ENCODE measurements at places on chromosomes 3 and 15. TPM values are rescaled to one million over a fixed set of nuclear protein-coding genes. Genes with fewer than 3 reads are reported as not detected.

GRCh38 chr3:174215456-174215855 lies 643.7 kb upstream of the NAALADL2 start:
- no peak for DNase-seq
- no peak overlapping the region for H3K27ac ChIP-seq
- H3K36me3 ChIP-seq, result no peaks in the 10 kb centered on the region

DNA sequence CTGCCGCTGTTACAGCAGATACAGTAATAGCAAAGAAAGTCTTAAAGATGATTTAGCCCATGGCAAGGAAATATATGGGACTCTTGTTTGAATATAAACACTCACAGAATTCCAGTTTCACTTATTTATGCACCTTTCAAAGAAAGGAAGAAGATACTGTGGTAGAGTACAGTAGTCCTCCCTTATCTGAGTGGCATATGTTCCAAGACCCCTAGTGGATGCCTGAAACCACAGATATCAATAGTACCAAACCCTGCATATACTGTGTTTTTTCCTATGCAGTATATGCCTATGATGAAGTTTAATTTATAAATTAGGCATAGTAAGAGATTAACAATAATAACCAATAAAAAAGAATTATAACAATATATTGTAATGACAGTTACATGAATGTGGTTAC lies 8.2 kb downstream of the MAP2K1 start:
- H3K36me3 ChIP-seq, result no peaks in the 10 kb centered on the region
- H3K27ac ChIP-seq, result no peak overlapping the region
- DNase-seq, result no peak

DNA sequence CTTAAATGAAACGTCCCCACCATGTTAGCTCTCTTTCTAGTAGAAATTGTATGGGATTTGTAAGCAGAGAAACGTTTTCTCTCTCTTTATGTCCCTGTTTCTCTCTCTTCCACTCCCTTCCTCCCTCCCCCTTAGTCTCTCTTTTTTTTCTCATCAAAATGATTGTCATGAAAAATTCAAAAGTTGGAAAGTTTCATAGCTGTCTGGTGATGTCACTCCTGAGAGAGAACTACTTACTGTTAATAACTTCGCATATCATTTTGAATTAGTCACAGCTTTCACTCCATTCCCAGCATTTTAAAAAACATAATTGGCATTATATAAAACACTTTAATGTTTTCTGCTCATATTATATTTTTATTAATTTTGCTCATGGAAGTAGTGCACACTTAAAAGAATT lies 331.1 kb downstream of the C3orf38 start:
- H3K27ac ChIP-seq, result no peak overlapping the region
- DNase-seq, result no peak
- no peaks in the 10 kb centered on the region for H3K4me1 ChIP-seq
- no peaks in the 10 kb centered on the region for H3K27me3 ChIP-seq

GRCh38 chr15:61835496-61836106 lies 224.6 kb downstream of the VPS13C start:
- H3K4me1 ChIP-seq, result peaks cover 3% of the 10 kb centered on the region
- H3K36me3 ChIP-seq, result no peaks in the 10 kb centered on the region
- H3K27me3 ChIP-seq, result no peaks in the 10 kb centered on the region
- DNase-seq, result peak; percentile 47
- H3K27ac ChIP-seq, result no peak overlapping the region

Gene DPPA4
- not detected for total RNA-seq

DNA sequence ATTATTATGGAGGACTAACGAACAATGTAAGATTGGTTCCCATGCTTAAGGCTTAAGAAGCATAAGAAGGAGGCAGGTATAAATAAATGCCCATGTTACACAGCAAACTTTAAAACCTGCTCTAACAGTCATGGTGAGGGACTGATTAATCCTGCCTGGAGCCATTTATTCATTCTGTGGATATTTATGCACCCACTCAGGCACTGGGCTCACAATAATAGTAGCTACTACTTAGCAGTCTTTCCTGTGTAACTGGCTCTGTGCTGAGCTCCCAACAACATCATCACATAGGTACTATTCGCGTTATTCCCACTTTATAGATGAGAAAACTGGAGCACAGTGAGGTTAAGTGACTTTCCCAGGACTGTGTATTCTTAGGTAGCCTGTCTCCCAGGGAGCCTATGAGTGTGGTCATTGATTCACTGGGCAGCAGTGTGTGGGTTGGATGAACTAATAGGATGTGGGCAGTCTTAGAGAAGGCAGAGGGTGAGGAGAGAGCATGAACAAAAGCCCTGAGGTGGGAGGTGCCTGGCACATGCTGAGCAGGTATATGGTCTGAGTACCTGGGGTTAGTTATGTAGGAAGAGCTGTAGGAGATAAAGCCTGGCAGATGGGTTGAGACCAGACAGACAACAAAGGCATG lies 44.1 kb upstream of the UMPS start:
- H3K4me3 ChIP-seq, result no peak overlapping the region
- H3K27me3 ChIP-seq, result no peaks in the 10 kb centered on the region
- no peak overlapping the region for H3K27ac ChIP-seq
- no peak for DNase-seq
- H3K4me1 ChIP-seq, result peaks cover 3% of the 10 kb centered on the region

DNA sequence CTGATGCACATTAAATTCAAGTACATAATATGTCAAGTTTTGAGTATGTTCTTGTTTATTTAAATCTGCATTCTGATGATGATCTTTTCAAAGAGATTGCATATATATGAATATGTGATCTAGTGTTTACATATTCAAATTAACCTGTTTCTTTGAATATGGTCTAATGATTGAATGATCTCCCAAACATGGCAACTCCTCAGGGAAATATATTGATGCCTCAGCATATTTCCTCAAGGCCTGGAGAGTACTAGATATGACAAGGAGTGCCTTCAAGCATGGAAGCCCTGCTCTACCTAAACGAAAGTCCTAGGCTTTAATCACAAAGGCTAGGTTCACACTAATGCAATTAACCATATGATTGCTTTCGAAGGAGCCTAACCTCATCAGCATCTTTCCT lies 532.8 kb downstream of the ZIC1 start:
- H3K27me3 ChIP-seq, result no peaks in the 10 kb centered on the region
- no peaks in the 10 kb centered on the region for H3K4me1 ChIP-seq
- H3K36me3 ChIP-seq, result no peaks in the 10 kb centered on the region
- no peak for DNase-seq
- no peak overlapping the region for H3K4me3 ChIP-seq

GRCh38 chr3:150077107-150077506 lies 106.4 kb upstream of the PFN2 start:
- H3K4me3 ChIP-seq, result no peak overlapping the region
- H3K27me3 ChIP-seq, result no peaks in the 10 kb centered on the region
- DNase-seq, result no peak
- no peaks in the 10 kb centered on the region for H3K36me3 ChIP-seq

- H3K27me3 ChIP-seq, result no peaks in the 10 kb centered on the region
- H3K4me1 ChIP-seq, result no peaks in the 10 kb centered on the region
- no peaks in the 10 kb centered on the region for H3K36me3 ChIP-seq
- no peak overlapping the region for H3K4me3 ChIP-seq
- H3K27ac ChIP-seq, result no peak overlapping the region
- DNase-seq, result no peak
Measured at GRCh38 chr15:69998541-69999391, 99.0 kb downstream of the TLE3 start.

Gene CCRL2
- total RNA-seq, result 1.8 TPM

DNA sequence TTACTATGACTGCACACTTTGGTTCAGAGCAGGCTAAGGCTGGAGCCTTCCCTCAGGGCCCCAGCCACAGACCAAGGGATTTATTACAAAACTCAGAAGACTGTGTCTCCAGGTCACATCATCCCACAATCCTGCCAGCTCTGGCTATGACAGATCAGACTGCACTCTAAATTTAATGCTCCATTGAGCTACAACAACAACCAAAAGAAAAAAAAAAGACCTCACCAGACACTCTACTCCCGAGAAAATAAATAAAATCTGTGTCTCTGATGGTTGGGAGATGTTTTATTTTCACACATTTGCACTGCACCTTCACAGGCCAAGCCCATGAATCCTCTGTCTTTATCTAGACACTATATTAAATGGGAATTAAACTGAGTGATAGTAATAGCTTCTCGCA lies 50.8 kb upstream of the CTNNB1 start:
- no peak overlapping the region for H3K27ac ChIP-seq
- no peaks in the 10 kb centered on the region for H3K4me1 ChIP-seq
- no peaks in the 10 kb centered on the region for H3K27me3 ChIP-seq
- H3K36me3 ChIP-seq, result no peaks in the 10 kb centered on the region

Gene CPLX3
- not detected for total RNA-seq

DNA sequence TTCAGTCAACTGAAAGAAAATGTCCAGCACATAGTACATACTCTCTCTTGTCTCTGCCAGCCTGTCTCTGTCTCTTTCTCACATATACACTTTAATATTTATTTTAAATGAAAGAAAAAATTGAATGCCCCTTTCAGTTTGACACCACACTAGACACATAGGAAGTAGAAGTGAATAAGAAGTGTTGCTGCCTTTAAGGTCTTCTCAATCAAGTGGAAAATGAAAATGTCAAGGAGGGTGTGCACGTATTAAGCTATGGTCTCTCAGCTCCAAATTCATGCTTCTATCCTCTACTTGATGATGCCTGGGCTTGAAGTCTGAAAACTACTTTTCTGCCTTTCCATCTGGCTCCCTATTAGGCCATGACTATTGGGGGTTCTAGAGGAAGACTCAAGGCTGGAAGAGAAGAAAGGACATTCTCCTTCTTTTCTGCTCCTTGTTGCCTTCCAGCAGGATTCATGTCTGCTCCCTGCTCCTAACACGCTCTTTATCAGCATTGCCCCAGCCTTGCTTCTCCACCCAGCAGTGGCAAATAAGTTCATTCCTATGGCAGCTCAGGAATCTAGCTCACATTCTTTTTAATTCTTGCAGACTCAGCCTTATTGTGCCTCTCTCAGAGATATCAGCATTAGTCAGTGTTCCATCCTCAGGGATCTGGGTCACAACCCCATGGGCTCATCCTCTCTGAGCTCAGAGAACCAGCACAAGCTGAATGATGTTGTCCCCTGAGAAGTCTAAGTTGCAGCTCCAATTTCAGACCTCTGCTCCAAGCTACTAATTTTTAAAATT lies 609.1 kb upstream of the GRM7 start:
- no peak overlapping the region for H3K4me3 ChIP-seq
- H3K36me3 ChIP-seq, result no peaks in the 10 kb centered on the region
- no peaks in the 10 kb centered on the region for H3K27me3 ChIP-seq
- DNase-seq, result no peak
- no peaks in the 10 kb centered on the region for H3K4me1 ChIP-seq

GRCh38 chr15:39786447-39787056 lies 3.9 kb upstream of the FSIP1 start:
- H3K4me3 ChIP-seq, result no peak overlapping the region
- no peaks in the 10 kb centered on the region for H3K36me3 ChIP-seq
- DNase-seq, result peak; percentile 52
- H3K27me3 ChIP-seq, result no peaks in the 10 kb centered on the region

GRCh38 chr3:153242896-153243295 lies 80.9 kb downstream of the RAP2B start:
- H3K4me3 ChIP-seq, result no peak overlapping the region
- H3K27ac ChIP-seq, result no peak overlapping the region
- peaks cover 1% of the 10 kb centered on the region for H3K4me1 ChIP-seq
- no peaks in the 10 kb centered on the region for H3K36me3 ChIP-seq
- no peaks in the 10 kb centered on the region for H3K27me3 ChIP-seq

Gene CD80
- 0.44 TPM for total RNA-seq

DNA sequence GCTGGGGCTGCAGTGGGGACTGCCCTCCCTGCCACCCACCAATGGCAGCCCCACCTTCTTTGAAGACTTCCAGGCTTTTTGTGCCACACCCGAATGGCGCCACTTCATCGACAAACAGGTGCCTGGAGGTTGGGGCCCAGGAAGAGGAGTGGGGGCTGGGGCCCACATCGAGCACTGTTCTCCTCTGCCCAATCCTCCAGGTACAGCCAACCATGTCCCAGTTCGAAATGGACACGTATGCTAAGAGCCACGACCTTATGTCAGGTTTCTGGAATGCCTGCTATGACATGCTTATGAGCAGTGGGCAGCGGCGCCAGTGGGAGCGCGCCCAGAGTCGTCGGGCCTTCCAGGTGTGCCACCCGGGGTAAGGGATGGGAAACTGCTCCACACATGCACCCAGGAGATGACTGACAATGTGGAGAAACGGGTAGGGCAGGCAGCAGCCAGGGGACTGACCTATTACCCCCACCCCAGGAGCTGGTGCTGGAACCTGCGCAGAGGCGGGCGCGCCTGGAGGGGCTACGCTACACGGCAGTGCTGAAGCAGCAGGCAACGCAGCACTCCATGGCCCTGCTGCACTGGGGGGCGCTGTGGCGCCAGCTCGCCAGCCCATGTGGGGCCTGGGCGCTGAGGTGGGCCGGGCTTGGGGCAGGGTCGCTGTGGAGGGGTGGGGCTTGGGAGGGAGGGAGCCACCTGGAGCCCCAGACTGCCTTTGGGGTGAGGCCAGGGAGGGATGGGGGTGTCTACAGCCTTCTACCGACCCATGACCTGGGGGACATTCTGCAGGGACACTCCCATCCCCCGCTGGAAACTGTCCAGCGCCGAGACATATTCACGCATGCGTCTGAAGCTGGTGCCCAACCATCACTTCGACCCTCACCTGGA lies 22.9 kb downstream of the NBEAL2 start:
- H3K36me3 ChIP-seq, result peaks cover 95% of the 10 kb centered on the region
- H3K27ac ChIP-seq, result no peak overlapping the region
- no peak for DNase-seq
- peaks cover 12% of the 10 kb centered on the region for H3K4me1 ChIP-seq
- no peaks in the 10 kb centered on the region for H3K27me3 ChIP-seq

DNA sequence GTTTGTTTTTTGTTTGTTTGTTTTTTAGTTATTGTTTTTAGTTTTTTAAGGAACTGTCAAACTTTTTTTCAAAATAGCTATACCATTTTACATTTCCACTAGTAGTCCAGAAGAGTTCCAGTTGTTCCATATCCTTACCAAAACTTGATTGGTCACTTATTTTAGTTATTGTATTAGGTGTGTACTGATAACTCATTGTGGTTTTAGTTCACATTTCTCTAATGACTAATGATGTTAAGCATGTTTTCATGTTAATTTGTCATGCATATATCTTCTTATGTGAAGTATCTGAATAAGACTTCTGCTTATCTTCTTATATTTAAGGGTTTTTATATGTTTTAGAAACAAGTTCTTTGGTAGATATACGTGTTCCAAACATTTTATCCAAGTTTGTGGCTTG lies 89.5 kb downstream of the CD200R1L start:
- H3K27me3 ChIP-seq, result no peaks in the 10 kb centered on the region
- H3K4me1 ChIP-seq, result no peaks in the 10 kb centered on the region
- H3K4me3 ChIP-seq, result no peak overlapping the region
- no peaks in the 10 kb centered on the region for H3K36me3 ChIP-seq
- DNase-seq, result no peak

DNA sequence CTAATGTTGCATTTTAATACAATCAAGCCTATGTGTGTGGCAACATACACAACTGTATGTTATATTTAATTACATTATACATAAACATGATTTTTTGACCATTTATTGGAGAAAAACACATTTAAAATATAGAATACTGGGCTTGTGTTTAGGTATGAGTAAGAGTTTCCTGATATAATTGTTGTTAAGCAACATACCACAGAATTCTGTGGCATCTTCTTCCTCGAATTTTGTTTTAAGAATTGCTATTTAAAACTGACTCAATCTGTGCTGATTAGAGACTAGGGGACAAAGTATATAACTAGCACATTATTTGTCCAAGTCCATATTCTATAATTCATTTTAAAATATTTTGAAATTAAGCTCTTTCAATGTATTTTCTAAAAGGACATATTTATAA lies 376.8 kb upstream of the THBS1 start:
- no peak for DNase-seq
- H3K27me3 ChIP-seq, result no peaks in the 10 kb centered on the region
- no peaks in the 10 kb centered on the region for H3K4me1 ChIP-seq
- H3K27ac ChIP-seq, result no peak overlapping the region

Gene GATM
- 1.1 TPM for total RNA-seq

Measured in CD4-positive, alpha-beta memory T cell (primary cell).